ENCODE measurements at places on chromosomes 5 and 9. TPM values are rescaled to one million over a fixed set of nuclear protein-coding genes. Genes with fewer than 3 reads are reported as not detected.

DNA sequence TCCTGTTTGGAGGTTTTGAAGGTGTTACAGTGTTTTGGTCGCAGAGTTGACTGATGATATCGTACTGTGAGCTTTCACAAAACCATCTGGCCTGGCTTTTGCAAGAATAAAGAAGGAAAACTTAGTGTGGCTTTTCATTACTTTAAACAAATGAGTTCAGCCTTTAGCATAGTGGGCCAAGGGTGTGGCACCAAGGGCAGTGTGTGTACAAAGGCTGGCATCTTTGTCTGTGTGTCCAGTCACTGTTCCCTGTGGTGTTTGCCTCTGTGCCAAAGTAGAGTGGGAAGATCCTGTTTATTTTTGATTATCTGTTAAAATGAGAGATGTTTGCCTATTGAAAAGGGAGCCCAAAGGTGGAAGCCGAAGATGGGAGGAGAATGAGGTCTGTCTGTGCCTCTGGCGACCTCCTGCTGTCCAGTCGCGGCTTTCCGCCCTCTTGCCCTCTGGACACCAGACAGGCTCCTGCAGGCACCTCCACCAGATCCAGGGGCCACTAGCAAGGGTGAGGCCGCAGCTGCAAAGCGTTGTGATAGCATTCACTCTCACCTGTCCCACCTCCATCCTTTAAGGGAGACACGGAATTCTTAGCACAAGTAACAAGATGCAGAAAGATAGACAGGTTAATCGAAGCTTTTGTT is 113.7 kb downstream of the TRIO start:
- no peak for ATAC-seq

- no peak for ATAC-seq
Observed at GRCh38 chr5:51544031-51544785, 161.0 kb downstream of the ISL1 start.

- no peak for ATAC-seq
Observed at GRCh38 chr5:156120777-156121176, 206.2 kb upstream of the SGCD start.

- peak; percentile 20 for ATAC-seq
Observed at GRCh38 chr9:136690806-136691261, 3.6 kb upstream of the AGPAT2 start.

- ATAC-seq: no peak
Observed at GRCh38 chr5:9698125-9698826, 68.1 kb upstream of the TAS2R1 start.

GRCh38 chr9:110143485-110143884 is 64.5 kb downstream of the C9orf152 start:
- ATAC-seq: no peak

DNA sequence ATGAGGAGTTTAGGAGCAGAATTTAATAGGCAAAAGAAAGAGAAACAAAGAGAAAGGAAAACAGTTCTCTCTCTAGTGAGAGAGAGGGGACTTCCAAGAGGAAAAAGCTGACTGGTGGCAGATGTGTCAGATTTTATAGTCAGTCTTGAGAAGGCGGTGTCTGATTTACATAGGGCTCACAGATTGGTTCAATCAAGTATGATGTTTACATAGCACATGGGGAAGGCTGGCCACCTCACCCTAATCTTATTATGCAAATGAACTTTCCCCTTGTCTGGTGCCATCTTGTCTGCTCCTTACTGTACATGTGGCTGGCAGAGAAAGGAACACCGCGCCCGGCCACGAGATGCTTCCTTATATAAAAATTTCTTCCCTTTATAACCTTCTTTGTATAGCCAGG is 24.7 kb downstream of the UNC13B start:
- no peak for ATAC-seq

- no peak for ATAC-seq
Observed at GRCh38 chr9:89339807-89340206, 21.5 kb downstream of the SECISBP2 start.

DNA sequence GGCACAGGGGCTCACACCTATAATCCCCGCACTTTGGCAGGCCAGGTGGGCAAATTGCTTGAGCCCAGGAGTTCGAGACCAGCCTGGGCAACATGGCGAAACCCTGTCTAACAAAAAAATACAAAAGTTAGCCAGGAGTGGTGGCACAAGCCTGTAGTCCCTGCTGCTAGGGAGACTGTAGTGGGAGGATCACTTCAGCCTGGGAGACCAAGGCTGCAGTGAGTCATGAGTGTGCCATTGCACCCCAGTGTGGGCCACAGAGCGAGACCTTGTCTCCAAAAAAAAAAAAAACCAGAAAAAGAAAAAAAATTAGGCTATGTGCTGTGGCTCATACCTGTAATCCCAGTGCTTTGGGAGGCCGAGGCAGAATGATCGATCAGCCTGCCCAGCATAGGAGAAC is 58.5 kb upstream of the EIF4EBP3 start:
- no peak for ATAC-seq

- ATAC-seq: no peak
Observed at GRCh38 chr9:134847752-134848432, 32.7 kb upstream of the FCN2 start.

GRCh38 chr5:128539038-128539429 is 989 bp upstream of the FBN2 start:
- peak; percentile 3 for ATAC-seq

DNA sequence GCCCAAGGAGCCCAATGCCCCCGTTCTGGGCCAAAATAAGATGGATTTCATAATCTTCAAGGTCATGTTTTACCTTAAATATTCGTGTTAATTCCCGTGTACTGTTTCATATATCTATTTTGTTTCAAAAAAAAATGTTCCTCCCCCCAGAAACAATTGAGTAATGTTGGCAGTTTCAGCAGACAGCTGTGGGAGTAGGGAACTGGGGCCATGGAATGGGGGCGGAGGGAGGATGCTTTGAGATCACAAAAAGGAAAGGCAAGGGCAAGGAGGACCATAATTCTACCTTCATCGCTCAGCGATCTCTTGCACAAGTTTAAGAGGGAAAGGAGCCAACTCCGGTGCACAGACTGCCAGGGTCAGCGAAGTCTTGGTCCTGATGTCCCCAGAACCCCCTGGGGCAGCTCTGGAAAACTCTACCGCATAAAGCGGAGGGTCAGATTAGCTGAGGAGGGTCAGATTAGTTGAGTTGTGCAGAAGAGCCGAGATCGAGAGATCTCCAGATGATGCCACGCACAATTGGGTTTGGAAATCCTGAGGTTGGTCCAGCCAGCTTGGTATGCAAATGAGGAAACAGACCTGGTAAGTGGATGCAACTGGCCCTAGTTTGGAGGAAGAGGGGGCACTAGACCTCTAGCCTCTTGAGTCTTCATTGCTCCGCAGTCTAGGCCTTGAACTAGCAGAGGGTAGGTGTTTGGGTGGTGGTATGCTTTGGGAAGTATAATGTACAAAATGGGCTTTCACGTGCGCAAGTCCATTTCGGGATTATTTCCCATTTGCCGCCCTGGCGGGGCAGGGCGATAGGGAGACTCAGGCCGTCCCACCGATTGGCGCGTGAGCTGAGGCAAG is 24.0 kb downstream of the CDKN2A start:
- ATAC-seq: no peak

GRCh38 chr5:103402851-103403250 is 144.3 kb downstream of the MACIR start:
- ATAC-seq: no peak

GRCh38 chr5:90014420-90014819 is 395.1 kb downstream of the CETN3 start:
- ATAC-seq: no peak

DNA sequence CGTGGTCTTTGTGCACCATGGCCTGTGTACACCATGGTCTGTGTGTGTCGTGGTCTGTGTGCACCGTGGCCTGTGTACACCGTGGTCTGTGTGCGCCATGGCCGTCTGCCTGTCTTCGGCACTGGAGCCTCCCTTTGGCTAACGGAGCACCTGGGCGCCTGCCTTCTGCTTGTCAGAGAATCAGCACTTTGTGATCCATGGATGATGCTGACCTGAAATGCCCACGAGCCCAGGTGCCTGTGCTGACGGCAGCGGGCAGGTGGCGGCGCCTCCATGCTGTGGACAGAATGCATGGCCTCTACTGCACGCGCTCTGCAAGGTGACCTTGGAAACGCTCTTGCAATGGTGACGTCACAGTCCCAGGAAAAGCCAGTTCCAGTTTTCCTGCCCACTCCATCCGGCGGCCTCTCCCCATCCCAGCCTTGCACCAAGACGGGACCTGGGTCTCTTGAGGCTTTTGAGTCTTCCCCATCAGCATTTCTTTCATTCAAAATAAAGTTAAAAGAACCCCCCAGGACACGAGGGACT is 14.6 kb downstream of the LCN9 start:
- no peak for ATAC-seq

- ATAC-seq: no peak
Observed at GRCh38 chr5:168647083-168647482, 67.9 kb upstream of the PANK3 start.

GRCh38 chr5:115456056-115456455 is 88.5 kb downstream of the FEM1C start:
- ATAC-seq: no peak

DNA sequence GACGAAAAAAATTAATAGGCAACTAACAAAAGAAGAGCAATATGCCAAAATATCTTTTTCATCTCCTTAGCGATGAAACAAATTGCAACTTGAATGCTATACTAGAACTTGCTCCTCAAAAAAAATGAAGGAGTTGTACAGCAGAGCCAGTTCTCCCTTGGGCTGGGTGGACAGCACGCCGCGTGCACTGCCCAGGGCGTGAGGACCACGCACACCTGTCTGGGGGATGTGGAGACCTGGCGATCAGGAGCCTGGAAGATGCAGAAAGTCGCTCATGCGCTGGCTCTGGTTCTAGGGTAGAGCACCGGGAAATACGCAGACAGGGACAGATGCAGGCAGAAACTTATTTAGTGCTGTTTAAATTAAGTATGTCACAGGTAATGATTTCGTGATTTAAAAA is 342.0 kb upstream of the IRX4 start:
- no peak for ATAC-seq

DNA sequence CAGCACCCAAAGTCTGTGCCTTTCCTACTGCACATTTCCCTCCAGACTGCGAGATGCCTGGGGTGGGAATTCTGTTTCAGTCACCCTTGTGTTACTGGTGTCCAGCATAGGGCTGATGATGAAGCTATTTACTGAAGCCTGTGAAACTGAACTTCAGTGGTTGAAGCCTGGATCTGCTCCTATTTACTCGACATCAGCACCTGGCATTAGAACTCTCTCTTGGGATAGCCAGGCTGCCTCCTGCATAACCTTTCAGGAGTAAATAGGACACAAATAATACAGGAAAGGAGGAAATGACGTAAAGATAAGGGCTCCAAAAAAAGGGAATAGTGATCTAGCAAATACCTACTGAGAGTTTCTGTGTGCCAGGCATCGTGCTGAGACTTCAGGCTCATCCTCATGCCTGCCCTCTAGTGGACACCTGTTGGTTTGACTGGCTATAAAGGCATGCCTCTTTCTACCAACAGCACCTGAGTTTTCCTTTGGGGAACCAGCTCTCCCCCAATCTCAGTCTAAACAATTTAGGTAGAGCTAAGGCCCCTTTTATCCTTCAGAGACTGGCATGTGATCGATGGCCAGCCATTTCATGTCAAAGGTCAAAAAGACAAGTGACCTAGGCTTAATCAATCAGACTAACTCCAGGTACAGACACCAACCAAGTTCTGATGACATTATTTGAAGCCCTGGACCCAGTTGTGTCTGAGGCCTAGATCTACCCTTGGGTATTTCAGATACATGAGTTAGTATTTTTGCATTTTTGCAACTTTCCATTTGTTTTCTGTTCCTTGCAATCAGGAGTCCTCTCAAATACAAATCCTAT is 192.1 kb upstream of the TRIM32 start:
- no peak for ATAC-seq

DNA sequence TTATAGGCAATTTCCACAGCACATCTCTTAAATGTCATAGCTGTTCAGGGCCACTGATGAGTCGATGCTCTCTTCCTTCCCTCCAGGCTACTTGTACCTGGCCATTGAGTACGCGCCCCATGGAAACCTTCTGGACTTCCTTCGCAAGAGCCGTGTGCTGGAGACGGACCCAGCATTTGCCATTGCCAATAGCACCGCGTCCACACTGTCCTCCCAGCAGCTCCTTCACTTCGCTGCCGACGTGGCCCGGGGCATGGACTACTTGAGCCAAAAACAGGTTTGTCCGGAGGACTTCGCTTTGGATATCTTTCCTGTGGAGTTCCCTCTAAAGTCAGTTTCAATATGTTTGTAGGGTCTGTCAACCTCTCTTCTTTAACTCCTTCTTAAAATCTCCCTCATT is 84.3 kb downstream of the EQTN start:
- ATAC-seq: no peak

DNA sequence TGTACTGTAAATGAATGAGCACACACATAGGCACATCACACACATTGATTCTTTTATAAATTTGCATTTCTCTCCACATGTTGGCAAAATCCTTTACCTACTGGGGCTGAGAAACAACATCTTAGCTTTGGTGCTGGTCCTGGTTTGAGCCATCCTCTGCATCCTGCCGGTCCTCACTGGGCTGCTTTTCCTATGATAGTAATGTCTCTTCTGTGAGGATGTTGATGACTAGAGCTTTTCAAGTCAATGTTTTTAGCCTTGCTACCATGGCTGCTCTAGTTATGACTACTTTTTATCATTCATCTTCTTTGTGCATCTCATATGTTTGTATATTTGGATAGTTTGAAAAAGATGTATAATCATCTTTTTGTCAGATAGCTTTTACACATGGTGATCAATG is 280.4 kb upstream of the CD180 start:
- ATAC-seq: no peak

DNA sequence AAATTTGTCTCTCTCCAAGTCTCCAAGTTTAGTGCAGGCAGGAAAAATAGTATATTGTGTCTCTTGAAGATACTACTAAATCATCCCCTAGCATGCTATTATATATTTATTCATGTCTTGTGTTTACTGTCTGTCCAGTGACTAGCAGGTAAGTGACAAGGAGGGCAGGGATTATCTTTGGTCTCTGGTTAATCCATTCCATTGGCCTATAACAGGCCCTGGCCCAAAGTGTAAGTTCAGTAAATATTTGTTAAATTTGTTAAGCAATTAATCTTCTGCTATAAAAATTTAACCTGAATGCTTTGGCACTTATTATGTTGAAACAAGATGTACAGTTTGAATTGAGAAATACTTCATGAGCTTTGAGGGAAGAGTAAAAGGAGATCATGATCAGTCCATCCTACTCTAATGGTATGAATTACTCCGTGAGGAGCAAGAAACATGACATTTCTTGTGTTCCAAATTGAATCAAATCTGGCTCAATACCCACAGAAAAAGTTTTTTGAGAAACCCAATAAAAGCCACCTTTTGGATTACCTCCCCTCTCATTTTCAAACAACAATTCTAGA is 219.7 kb downstream of the DTWD2 start:
- ATAC-seq: no peak

- no peak for ATAC-seq
Observed at GRCh38 chr5:127838661-127839060, 135.5 kb downstream of the CCDC192 start.

GRCh38 chr9:123438821-123439220 is 82.8 kb downstream of the CRB2 start:
- no peak for ATAC-seq

The KCNN2 gene
- total RNA-seq: 3.5 TPM

The PRRX2 gene
- 5.0 TPM for total RNA-seq

The IDNK gene
- 5.3 TPM for total RNA-seq

The ABLIM3 gene
- 50.7 TPM for total RNA-seq

The FBN2 gene
- total RNA-seq: 7.4 TPM

The GTF3C5 gene
- total RNA-seq: 43.5 TPM

The PANK3 gene
- total RNA-seq: 30.6 TPM

The RALGPS1 gene
- total RNA-seq: 8.4 TPM

The VLDLR gene
- 21.1 TPM for total RNA-seq

All from gastroesophageal sphincter (tissue), 4 donors.